ENCODE measurements at places on chromosomes 3 and 15.

- DNase-seq = no peak
These were observed 149.4 kb upstream of the SLC6A11 start for GRCh38 chr3:10666621-10667020.

GRCh38 chr3:26984416-26985390, 362.1 kb downstream of the LRRC3B start:
- DNase-seq = no peak

DNA sequence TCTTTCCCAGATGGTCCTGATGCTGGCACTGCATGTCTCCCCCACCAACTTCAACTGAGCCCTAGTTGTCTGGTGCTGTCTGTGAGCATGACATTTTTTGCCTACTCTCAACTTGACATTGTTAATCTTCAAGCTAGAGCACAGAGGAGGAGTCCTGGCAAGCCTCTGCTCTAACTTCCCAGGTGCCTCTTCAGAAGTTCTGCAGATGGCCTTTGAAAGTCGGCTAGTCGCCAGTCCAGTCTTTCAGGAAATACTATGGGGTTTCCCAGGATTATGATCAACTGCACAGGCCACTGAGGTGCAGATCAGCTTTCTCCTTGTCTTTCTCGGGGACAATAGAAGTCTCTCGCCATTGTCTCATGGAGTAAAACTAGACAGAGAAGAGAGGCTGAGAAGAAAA, 86.7 kb downstream of the ST8SIA2 start:
- DNase-seq = no peak

DNA sequence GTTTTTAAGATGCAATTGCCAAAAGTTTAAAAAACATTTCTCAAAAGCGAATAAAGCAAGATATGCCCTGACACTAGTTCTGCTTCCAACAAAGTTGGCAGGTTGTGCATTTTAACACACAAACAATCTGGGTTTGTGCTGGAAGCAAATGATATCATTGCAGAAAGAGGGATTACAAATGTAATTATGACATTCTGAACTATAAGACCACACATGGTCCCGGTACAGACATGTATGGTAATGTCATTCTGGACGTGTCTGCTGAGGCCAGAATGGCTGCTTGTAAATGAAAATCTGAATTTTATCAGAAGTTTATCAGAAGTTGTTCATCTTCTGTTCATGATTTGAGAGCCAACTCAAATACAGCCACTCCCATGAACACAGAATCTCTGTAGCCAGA, 10.7 kb downstream of the TMC3 start:
- no peak for DNase-seq

- DNase-seq = no peak
These were observed 49.7 kb upstream of the GPD1L start for GRCh38 chr3:32056559-32057290.

DNA sequence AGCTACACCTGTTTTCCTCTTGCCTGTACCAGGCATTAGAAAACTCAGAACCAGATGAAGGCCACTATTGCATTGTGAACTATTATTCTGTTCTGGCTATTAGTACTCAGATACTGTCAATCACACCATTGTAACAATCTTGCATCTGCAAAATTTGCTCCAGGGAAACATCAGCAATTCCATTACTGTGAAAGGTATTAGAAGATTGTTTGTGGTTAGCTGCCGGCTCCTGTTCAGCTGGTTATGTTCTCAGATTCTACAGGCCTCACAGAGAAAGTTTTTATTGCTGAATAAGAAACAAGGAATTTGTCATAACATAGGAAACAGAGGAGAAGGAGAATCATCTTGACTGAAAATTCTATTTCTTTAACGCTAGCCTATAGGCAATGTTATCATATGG, 179.9 kb downstream of the PLOD2 start:
- DNase-seq = no peak

GRCh38 chr15:71288348-71288955, 173.2 kb downstream of the THSD4 start:
- no peak for DNase-seq

- DNase-seq = no peak
These were observed 79.0 kb downstream of the SERPINI1 start for GRCh38 chr3:167814441-167814951.

- DNase-seq = no peak
These were observed 521.5 kb upstream of the PPP2R3A start for GRCh38 chr3:135444058-135444457.
